ENCODE measurements at places on chromosomes 11 and 22. TPM values are rescaled to one million over a fixed set of nuclear protein-coding genes. Genes with fewer than 3 reads are reported as not detected.
A peak's percentile ranks its signal among the peaks of the same experiment; 100 is the strongest.

DNA sequence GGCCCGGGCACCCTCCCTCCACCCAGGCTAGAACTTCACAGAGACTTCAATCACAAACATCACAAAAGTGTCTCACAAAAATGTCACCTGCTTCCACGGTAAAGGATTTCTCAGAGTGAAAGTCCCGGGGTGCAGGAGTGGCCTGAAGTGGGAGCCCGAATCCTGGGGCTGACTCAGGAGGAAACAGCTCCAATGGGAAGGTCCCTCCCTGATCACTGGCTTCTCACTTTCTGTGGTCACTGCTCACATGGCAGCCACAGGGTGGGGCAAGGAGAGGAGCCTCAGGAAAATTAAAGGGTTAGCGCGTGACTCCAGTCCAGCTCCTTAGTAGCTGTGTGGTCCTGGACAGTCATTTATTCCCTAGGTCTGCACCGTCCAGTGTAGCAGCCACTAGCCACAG, 564.5 kb upstream of the B3GAT1 start:
- DNase-seq, result no peak

- DNase-seq, result no peak
These were observed 2.0 kb upstream of the TSSK2 start for GRCh38 chr22:19128946-19129727.

DNA sequence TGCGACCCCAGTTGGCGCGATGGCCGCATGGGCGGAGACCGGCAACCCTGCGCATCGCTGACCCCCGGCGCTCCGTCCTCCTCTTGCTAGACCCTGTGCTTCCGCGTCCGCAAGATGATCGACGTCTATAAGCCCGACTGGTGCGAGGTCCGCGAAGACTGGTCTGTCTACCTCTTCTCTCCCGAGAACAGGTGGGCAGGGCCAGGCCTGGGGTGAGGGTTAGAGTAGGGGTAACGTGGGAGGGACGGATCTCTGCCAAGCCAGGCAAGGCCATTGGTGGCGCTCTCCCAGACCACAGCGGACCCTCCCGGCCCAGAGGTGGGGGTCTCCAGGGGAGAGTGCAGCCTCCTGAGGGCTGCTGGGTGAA, 92.1 kb downstream of the CACNA1I start:
- no peak for DNase-seq

DNA sequence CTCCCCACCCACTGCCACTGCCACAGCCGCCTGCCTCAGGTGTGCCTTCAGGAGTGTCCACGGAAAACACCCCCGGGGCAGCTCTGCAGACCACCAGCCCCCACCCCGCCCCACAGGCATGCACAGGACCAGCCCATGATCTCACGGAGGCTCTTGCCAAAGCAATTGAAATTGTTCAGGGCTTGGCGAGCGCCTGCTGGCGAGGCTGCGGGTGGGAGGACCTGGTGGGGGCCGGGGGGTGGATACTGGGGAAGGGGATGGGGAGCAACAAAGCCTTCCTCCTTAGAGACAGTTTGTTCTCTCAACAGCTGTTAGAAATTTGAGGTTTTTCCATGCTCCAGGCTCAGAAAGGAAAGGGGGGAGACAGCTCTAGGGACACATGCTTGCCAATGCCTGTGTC, 274.7 kb downstream of the MN1 start:
- DNase-seq, result no peak

DNA sequence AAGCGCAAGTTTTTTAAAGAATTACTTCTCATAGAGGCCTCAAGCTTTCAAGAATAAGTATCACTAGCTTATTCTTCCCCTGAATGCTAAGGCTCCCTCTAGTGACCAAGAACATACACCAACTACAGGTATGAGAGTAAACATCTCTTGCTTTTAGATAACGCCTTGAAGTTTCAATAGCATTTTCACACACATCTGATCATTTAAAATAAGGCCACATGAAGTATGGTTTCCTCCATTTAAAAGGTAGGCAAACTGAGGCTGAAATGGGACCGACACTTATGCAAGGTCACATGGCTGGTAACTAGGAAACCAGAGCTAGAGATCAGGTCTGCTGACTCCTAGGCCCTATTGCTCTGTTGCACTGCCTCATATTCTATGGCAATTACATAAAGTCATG, 66.5 kb downstream of the CCDC34 start:
- peak; percentile 82 for DNase-seq

DNA sequence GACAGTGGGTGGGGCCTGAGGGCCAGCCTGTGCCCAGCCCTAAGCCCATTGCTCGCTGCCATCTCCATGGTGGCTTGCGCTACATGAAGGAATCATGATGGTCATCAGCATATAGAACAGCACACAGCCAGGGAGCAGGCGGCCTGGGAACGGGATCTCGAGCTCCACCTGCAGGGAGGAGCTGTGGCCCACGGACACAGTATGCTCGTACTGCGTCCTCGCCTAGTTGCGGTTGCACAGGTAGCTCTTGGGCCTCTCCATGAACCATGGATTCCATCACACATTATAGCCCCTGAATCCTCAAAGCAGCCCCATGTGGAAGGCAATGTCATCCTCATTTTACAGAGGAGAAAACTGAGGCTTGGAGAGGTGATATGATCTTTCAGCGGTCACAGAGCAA, 15.1 kb downstream of the SEC14L4 start:
- DNase-seq, result no peak

- peak; percentile 85 for DNase-seq
These were observed 12.7 kb downstream of the C11orf91 start for GRCh38 chr11:33687733-33688479.

DNA sequence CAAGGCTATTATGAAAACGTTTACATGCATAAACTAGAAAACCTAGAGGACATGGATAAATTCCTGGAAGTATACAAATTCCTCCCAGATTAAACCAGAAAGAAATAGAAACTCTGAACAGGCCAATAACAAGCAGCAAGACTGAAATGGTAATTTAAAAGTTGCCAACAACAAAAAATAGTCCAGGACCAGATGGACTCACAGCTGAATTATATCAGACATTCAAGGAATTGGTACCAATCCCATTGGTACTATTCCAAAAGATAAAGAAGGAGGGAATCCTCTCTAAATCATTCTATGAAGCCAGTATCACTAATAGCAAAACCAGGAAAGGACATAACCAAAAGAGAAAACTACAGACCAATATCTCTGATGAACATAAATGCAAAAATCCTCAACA, 236.0 kb downstream of the DLG2 start:
- no peak for DNase-seq

DNA sequence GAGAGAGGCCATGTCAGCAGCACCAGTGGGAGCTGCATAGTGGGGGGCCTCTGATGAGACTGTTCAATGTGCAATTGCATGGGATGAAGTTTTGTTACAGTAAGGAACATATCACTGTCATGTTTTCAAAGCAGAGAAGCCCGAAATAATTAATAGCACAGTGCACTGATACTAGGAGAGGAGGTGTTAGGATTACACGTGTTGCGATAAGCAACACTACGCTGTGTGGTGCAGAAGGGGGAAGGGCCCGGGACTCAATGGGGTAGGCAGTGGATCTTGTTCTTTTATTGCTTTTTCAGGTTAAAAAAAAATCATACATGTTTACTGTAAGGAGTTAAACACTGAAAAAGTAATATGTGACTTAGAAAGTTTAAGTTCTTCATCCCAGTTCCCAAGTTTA, 29.2 kb downstream of the TCIRG1 start:
- DNase-seq, result no peak

DNA sequence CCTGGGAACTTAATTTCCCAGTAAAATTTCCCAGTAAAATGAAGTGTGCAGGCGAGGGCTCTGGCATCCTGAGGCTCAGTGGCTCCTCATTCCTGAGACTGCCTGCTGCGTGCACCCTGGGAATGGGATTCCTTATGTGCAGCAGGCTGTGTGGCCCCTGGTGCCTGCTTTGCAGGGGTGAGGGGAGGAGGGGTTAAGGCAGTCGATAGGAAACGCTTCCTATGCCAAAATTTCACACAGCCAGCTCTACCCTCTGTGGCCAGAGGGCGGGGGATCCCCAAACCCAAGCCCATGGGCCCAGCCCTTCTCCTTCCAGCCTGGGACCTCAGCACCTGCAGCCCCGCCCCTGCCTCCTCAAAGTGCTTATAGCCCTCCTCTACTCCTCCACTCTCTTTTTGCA, 12.1 kb upstream of the BAIAP2L2 start:
- no peak for DNase-seq

Gene DBX1
- total RNA-seq, result not detected

Gene PATE4
- not detected for total RNA-seq

Gene OR5P2
- not detected for total RNA-seq

Gene ROBO3
- 11.7 TPM for total RNA-seq

Gene C11orf97
- total RNA-seq, result not detected

All from fibroblast of the aortic adventitia (primary cell).